Fibroblast of lung (primary cell): ENCODE measurements at places on chromosomes 1 and 21. TPM values are rescaled to one million over a fixed set of nuclear protein-coding genes. Genes with fewer than 3 reads are reported as not detected.

Gene CD34
- under 0.01 and 0.26 TPM in 2 replicates for total RNA-seq

Gene DCDC2B
- not detected in 2 replicates for total RNA-seq

Gene KCNT2
- 6.4 and 8.1 TPM in 2 replicates for total RNA-seq

Gene ELAPOR1
- 0.17 and 0.26 TPM in 2 replicates for total RNA-seq

Gene C1QB
- total RNA-seq = not detected in 2 replicates

Gene ANGPTL1
- 4.1 and 7.2 TPM in 2 replicates for total RNA-seq

Gene C4BPB
- not detected in 2 replicates for total RNA-seq

Gene GBP2
- 70.7 and 96.8 TPM in 2 replicates for total RNA-seq

GRCh38 chr1:48697066-48697707, 79.5 kb downstream of the BEND5 start:
- no peak for DNase-seq
- no peak overlapping the region for H3K27ac ChIP-seq
- H3K4me3 ChIP-seq = no peak overlapping the region
- H3K27me3 ChIP-seq = no peaks in the 10 kb centered on the region
- H3K36me3 ChIP-seq = no peaks in the 10 kb centered on the region

GRCh38 chr1:30088594-30088993, 634.8 kb downstream of the MATN1 start:
- peaks cover 11% of the 10 kb centered on the region for H3K4me1 ChIP-seq
- no peak overlapping the region for H3K4me3 ChIP-seq
- no peak overlapping the region for H3K27ac ChIP-seq

GRCh38 chr1:44411861-44412260, 6.8 kb downstream of the RNF220 start:
- no peaks in the 10 kb centered on the region for H3K36me3 ChIP-seq
- H3K4me3 ChIP-seq = no peak overlapping the region
- no peak overlapping the region for H3K27ac ChIP-seq
- no peak for DNase-seq
- H3K27me3 ChIP-seq = peaks cover 86% of the 10 kb centered on the region

DNA sequence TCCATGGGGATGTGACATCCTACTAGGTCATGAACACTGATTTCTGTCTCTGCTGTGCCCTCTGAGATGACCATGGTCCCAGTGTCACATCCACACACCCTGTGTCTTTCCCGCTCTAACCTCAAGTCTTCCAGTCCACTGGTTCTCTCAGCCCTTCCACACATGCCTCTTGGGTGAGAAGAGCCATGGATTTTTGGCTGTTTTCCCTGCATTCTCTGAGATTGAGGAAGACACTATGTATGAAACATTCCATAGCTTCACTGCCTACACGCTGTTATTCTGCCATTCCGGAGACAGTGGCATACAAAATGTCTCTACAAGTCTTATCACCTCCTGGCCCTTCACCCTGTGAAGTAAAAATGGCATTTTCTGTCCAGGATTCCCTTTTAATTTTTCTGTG, 247.3 kb downstream of the BACH1 start:
- no peaks in the 10 kb centered on the region for H3K36me3 ChIP-seq
- H3K4me1 ChIP-seq = no peaks in the 10 kb centered on the region
- H3K27ac ChIP-seq = no peak overlapping the region
- H3K4me3 ChIP-seq = no peak overlapping the region
- no peak for DNase-seq

DNA sequence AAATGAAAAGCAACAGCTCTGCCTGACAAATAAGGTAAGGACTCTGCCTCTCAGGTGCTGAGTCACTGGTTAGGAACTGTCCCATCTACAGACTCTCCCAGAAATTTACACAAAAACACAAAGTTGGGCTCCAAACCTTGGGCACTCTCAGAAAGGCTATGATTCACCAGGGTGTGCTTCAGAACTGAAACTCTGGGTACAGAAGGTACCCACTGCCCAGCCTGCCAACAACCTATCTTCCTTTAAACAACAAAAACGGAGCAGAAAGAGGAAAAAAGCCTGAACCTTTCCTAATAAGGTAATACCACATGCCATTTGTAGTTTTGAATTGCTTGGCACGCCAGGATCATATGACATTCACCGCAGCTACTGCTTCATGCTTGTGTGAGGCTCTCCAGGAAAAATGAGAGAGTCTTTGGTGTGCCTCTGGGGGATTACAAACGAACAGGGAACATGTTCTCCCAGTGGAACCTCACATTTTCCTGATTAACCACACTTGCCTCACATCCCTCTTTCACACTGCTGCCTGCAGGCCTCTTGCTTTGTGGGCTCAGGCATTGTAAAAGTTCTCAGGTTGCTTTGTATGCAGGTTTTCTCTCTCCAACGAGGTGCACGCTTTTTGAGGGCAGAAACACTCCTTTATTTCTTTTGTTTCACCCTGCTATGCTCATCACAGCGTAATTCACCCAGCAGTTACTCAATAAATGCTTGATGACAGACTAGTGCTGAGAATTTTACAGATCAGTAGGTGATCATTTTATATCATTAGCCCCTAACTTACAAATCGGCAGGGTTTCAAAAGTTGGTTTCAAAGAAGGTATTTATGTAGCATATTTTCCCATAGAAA, 65.1 kb downstream of the GADD45A start:
- H3K27me3 ChIP-seq = no peaks in the 10 kb centered on the region
- H3K4me1 ChIP-seq = peaks cover 31% of the 10 kb centered on the region
- DNase-seq = peak; percentile 89
- no peak overlapping the region for H3K4me3 ChIP-seq
- no peaks in the 10 kb centered on the region for H3K36me3 ChIP-seq
- peak overlapping the region; percentile 74 for H3K27ac ChIP-seq

- H3K4me1 ChIP-seq = peaks cover 22% of the 10 kb centered on the region
- no peak overlapping the region for H3K27ac ChIP-seq
- no peak overlapping the region for H3K4me3 ChIP-seq
Observed at GRCh38 chr21:35478161-35479064, 429.3 kb upstream of the RUNX1 start.

- no peaks in the 10 kb centered on the region for H3K36me3 ChIP-seq
- no peak overlapping the region for H3K27ac ChIP-seq
- H3K27me3 ChIP-seq = no peaks in the 10 kb centered on the region
Observed at GRCh38 chr1:81304187-81304586, 496.5 kb upstream of the ADGRL2 start.

DNA sequence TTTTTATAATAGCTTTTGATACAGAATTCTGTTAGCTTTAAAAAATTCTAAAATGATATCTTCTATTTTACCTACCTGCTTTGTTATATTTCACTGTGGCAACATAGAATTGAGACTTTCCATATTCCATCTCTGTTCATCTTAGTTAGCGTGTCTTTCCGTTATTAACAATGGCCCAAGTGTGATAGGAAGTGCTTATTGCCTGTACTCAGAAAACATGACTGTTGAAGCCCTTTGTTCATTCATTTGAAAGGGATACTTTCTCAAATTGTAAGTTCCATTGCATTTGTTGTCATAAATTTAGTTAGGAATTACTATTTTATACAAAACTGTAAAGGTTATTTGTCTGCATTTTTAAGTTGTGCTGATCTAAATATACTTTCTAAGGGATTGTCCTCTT, 73.1 kb downstream of the LAMC1 start:
- no peak for DNase-seq
- H3K27me3 ChIP-seq = no peaks in the 10 kb centered on the region
- H3K4me3 ChIP-seq = no peak overlapping the region
- H3K36me3 ChIP-seq = no peaks in the 10 kb centered on the region
- peaks cover 28% of the 10 kb centered on the region for H3K4me1 ChIP-seq

- peak; percentile 60 for DNase-seq
- no peaks in the 10 kb centered on the region for H3K36me3 ChIP-seq
- no peak overlapping the region for H3K27ac ChIP-seq
- no peak overlapping the region for H3K4me3 ChIP-seq
Observed at GRCh38 chr1:230825761-230826160, 42.6 kb downstream of the C1orf198 start.

DNA sequence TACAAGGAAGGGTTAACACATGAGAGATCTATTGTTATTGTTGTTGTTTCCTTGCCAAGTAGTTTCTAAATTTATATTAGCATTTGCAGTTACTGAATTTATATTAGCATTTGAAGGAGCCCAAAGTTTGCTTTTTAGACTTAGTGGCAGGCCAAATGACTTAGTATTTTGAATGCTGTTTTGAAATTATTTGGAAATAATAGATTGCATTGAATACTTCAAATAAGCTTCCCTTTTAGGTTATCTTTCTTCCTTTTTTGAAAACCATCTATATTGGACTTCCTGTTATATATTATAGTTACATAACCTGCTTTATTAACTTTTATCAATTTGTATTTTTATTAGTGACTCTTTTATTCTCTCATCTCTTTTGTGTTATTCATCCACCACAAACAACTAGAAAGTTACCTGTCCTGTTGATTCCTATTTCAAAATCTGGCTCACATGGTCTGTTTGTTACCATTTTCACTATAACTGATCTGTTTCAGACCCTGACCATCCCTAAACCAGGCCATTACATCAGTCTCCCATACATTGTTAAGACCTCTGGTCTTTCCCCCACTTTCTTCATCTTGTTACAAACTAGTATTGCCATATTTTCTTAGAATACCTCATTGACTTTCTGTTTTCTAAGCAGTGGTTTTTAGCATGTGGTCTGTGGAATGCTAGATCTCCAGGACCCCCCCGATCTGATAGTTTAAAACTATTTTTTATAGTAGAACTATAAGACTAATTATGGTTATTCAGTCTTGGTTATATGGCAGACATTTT, 185.2 kb downstream of the RASAL2 start:
- no peak overlapping the region for H3K4me3 ChIP-seq
- DNase-seq = no peak
- H3K27ac ChIP-seq = no peak overlapping the region

GRCh38 chr1:214952648-214953047, 129.9 kb upstream of the KCNK2 start:
- H3K4me1 ChIP-seq = peaks cover 5% of the 10 kb centered on the region
- no peaks in the 10 kb centered on the region for H3K27me3 ChIP-seq
- no peak overlapping the region for H3K4me3 ChIP-seq
- H3K36me3 ChIP-seq = no peaks in the 10 kb centered on the region
- no peak overlapping the region for H3K27ac ChIP-seq

DNA sequence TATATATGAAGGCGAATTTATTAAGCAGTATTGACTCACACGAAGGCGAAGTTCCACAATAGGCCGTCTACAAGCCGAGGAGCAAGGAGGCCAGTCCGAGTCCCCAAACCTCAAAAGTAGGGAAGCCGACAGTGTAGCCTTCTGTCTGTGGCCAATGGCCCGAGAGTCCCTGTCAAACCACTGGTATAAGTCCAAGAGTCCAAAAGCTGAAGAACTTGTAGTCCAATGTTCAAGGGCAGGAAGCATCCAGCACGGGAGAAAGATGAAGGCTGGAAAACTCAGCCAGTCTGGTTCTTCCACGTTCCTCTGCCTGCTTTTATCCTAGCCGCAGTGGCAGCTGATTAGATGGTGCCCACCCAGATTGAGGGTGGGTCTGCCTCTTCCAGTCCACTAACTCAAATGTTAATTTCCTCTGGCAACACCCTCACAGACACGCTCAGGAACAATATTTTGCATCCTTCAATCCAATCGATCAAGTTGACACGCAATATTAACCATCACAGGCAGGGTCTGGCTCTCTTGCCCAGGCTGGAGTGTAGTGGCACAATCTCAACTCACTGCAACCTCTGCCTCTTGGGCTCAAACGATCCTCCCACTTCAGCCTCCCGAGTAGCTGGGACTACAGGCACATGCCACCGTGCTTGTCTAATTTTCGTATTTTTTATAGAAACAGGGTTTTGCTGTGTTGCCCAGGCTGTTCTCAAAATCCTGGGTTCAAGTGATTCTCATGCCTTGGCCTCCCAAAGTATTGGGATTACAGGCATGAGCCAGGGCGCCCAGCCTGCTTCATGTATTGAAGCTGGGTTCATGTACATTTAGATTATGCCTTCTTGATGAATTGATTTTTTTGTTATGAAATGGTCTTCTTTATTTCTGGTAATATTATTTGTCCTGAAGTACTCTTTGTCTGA, 85.3 kb downstream of the DHRS3 start:
- H3K27ac ChIP-seq = no peak overlapping the region
- no peaks in the 10 kb centered on the region for H3K36me3 ChIP-seq
- no peaks in the 10 kb centered on the region for H3K27me3 ChIP-seq
